Heart right ventricle (tissue), 16 donors: ENCODE measurements at places on chromosomes 12 and 14. TPM values are rescaled to one million over a fixed set of nuclear protein-coding genes. Genes with fewer than 3 reads are reported as not detected.

GRCh38 chr12:41051954-41052353 is 136.2 kb upstream of the PDZRN4 start:
- no peak for DNase-seq

- DNase-seq = no peak
These were observed 16.9 kb downstream of the PPTC7 start for GRCh38 chr12:110565894-110566871.

DHRS1 gene
- total RNA-seq = 8.8 TPM

DNA sequence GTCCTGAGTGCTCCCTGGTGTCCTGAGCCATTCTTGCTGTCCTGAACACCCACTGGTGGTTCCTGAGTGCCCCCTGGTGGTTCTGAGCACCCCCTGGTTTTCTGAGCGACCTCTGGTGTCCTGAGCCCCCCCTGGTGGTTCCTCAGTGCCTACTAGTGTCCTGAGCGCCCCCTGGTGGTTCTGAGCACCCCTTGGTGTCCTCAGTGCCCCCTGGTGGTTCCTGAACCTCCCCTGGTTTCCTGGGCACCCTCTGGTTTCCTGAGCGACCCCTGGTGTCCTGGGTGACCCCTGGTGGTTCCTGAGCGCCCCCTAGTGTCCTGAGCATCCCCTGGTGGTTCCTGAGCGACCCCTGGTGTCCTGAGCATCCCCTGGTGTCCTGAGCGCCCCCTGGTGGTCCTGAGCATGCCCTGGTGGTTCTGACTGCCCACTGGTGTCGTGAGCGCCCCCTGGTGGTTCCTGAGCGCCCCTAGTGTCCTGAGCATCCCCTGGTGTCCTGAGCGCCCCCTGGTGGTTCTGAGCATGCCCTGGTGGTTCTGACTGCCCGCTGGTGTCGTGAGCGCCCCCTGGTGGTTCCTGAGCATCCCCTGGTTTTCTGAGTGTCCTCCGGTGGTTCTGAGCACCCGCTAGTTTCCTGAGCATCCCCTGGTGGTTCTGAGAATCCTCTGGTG is 473.1 kb downstream of the TMEM121 start:
- DNase-seq = peak; percentile 55

- DNase-seq = no peak
These were observed 71.6 kb downstream of the DCAF5 start for GRCh38 chr14:69081271-69081670.

- DNase-seq = no peak
These were observed 2.8 kb downstream of the RAPGEF3 start for GRCh38 chr12:47755655-47756562.

DNA sequence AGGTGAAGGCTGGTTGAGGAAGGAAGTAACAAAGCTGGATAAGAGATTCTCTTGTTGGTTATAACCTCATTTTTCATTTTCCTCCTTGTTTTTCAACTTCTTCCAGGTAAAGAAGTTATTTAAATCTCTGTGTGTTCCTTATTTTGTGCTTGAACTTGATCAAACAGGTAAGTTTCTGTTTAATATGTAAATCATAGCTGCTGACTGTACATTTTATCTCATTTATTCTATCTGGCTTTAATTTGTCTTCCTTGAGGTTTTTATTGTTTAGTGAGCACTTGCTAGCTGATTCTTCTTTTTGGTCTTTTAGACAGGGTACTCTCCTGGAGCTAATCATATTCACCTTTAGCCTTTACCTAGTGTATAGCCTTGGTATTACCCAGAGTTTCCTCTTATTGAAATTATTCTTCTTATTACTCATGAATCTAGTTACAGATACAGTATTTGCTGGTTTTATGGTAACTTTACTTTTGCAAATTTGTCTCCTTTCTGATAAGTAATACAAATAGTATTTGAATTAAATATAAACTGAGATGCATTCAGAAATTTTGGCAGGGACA is 42.4 kb downstream of the TXNRD1 start:
- no peak for DNase-seq

DNA sequence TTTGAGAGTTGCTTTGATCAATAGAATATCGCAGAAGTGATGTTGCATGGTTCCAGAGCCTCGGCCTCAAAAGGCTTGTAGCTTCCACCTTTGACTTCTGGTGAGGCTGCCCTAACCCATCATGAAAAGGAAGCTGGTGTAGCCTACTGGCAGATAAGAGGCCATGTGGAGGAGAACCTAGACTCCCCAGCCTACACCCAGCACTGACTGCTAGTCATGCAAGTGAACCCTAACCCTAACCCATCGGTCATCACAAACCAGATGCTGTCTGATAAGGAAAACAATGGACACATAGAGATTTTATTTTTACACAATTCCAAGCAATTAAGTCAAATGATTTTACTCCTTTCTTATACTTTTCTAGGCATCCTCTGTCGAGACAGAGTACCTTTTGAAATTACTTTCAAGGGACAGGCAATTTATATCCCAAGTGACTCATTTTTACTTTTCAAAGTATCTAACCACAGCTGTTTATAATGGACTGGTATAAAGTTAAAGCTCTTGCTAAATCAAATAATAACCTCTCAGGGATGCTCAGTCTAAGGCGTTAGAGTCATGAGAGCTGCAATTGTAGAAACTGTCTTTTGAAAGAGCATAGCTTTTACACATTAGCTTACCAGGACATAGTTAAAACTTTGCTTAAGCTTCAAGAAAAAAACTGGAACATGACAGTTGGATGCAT is 17.6 kb downstream of the PTPRB start:
- no peak for DNase-seq

DNA sequence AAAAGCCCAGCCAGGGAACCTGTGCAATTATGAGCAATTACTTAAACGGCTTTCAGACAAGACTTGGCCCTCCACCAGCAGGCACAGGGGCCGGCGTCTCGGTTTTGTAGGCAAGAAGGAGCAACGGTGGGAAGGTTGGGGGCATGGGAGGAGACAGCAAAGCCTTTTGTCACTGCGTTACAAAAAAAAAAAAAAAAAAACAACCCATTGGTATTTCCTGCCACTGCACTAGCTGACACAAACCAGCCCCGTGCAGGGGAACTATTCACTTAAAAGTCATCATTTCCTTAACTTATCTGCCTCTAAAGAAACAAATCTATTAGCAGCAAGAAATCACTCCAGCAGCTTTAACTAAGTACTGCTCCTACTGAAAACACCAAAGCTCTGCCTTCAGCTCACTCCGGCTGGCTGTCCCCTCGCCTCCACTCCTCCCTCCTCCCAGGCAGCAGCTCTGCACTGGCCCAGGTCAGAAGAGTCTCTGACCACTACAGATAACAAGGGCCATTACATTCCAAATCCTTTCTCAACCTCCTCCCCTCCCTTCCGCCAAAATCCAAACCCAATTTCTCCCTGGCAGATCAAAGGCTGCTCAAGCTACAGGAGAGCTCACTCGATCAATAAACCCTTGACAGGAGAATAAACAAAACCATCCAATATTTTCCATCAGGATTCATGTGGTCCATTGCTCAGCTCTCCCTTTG is 105.2 kb upstream of the CDKN3 start:
- peak; percentile 18 for DNase-seq

DNA sequence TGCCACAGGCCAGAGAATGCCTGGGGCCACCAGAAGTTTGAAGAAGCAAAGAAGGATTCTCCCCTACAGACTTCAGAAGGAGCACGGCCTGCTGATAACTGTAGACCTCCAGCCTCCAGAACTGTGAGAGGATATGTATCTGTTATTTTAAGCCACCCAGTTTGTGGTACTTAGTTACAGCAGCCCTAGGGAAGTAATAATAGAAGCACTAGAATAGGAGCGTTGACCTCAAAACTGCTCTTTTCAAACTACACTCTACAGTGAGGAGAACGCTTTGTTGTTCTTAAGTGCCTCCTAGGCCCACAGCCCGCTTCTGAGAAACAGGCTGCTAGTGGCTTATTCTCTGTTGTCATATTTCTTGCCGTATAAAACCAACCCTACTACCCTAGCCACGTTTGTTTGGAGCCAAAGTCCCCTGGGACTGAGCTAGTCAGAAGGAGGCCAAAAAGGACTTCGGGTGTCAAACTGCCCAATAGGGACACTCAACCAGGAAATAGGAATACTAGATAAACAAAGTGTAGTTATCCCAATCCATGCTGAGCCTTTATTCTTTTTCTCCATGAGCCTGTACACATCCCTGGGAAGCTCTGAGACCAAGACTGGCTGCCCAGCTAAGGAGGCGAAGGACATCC is 38.5 kb upstream of the FRS2 start:
- DNase-seq = no peak

DNA sequence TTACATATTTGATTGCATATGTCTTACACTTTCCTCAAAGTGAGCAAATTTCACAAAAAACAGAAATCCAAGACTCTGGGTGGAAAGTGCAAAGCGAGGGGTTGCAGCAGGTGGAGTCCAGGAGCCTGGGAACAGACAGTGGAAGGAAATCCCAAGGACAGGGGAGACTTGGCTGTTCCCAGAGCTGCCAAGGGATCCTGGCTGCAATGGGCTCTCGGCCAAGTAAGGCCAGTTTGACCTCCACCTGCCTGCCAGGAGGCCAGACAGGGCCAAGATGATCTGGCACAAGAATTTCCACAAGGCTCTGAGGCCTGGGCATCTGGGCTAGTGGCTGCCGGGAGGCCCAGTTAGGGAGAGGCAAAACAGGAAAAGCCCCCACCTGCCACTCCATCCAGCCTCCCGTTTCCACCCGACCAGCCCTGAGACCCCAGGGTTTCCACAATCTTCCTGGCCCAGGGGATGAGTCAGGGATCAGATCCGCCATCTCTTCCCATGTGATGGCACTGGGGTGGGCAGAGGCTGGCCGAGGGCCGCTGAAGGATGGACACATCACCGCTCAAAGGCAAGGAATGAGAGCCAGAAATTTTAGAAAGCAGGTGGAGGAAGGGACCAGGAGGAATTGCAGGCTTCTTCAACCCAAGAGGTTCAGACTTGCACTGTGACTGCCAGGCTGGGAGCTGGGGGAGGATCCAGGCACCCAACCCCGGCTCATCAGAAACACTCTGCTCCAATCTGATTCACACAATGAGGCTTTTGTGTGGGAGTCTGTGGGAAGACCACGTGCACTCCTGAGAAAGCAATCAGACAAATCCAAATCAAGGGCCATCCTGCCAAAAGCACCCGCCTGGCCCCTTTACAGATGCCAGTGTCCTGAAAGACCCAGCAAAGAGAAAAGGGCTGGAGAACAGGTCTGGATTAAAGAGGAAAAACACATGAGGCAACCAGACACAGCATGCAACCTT is 16.3 kb downstream of the SCARB1 start:
- DNase-seq = no peak

HAL gene
- not detected for total RNA-seq

DNA sequence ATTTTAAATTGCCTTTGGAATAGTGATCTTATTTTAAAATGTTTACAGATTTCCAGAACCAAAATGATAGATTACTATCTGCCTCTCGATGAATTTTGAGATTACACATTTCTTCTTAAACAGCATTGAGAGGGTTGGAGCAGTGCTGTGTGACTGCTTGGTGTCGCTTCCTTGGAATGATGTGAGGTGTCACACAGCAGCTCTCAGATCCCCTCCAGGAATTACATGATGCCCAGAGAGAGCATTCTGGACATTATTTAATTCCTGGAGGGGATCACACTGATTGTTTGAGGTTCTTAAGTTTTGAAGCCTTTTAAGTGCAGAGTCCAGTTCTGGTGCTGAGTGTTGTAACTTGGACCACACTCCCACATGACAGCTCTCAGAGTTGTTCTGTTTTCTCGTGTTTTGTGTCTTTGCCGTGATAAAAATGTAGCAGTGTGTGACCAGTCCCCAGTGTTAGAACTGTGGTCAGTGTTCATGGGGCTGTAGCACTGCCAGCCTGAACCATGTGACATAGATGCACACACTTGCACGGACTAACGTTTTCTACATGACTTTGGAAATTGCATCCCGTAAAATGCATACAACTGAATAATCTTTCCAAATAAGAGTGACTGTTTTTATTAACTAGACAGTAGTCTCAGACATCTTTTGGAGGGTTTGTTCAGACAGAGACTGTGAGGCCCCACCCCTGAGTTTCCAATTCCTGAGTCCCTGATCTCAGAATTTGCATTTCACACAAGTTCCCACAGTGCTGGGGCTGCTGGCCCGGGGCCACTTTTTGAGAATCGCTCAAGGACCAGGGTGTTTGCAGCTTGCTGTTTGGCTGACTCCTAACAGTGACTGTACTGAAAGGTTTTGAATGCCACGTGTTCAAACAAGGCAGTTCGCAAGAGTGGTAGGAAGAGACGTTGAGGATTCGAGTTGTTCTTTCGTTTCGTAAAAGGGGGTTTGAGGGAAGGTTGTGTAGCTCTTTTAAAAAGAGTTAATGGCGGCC is 26.0 kb downstream of the XRCC3 start:
- no peak for DNase-seq

PLEKHD1 gene
- total RNA-seq = 0.15 TPM

- no peak for DNase-seq
These were observed 12.5 kb downstream of the PACS2 start for GRCh38 chr14:105326891-105327694.

DPY19L2 gene
- 34.0 TPM for total RNA-seq

- DNase-seq = no peak
These were observed 160.0 kb downstream of the GALC start for GRCh38 chr14:87833026-87833425.

- no peak for DNase-seq
These were observed 80.8 kb upstream of the ACTN1 start for GRCh38 chr14:69059658-69060623.

GYS2 gene
- total RNA-seq = 0.15 TPM

- DNase-seq = no peak
These were observed 28.4 kb downstream of the AREL1 start for GRCh38 chr14:74684434-74684833.

KRT77 gene
- not detected for total RNA-seq

CCDC38 gene
- not detected for total RNA-seq

GRCh38 chr12:113655919-113656318 is 184.2 kb upstream of the LHX5 start:
- DNase-seq = no peak

AVPR1A gene
- 1.8 TPM for total RNA-seq

DNA sequence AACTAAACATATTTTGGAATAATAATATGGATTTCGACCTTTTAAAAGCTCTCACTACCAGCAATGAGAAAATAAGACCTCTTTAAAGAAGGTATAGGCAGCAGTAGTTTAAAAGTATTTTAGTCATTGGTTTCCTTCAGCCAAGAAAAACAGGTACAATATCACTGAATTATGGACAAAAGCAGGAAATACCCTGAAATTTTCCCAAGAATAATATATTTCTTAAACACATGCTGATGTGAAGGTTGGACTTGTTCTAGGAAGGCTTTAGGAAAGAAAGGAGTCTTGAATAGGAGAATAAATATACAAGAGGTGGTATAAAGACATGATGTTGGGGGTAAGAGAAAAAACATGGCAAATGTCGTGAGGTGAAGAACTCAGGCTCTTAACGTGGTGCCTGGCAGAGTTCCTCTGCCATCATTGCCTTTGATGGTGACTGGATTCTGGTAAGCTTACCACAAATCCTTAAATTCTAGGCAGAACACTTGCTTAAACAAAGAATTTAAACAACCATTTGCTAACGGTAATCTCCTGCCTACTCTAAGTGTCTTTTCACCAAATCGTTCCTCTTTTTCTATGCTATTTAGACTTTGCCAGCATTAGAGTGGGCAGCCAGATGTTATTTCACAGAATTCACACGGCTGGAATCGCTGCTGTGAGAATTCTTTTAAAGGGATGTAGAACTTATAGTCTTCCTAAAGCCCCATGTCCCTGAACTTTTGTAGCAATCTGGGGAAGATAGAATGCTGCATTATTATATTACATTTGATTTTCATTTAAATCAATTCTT is 11.9 kb upstream of the NUDT4 start:
- DNase-seq = no peak
